Caki2 (cell line): ENCODE measurements at places on chromosomes 5 and 9.

- DNase-seq, result no peak
These were observed 1.2 kb downstream of the PDE8B start for GRCh38 chr5:77211691-77212047.

- DNase-seq, result no peak
These were observed 22.8 kb upstream of the IFNE start for GRCh38 chr9:21504894-21505293.

DNA sequence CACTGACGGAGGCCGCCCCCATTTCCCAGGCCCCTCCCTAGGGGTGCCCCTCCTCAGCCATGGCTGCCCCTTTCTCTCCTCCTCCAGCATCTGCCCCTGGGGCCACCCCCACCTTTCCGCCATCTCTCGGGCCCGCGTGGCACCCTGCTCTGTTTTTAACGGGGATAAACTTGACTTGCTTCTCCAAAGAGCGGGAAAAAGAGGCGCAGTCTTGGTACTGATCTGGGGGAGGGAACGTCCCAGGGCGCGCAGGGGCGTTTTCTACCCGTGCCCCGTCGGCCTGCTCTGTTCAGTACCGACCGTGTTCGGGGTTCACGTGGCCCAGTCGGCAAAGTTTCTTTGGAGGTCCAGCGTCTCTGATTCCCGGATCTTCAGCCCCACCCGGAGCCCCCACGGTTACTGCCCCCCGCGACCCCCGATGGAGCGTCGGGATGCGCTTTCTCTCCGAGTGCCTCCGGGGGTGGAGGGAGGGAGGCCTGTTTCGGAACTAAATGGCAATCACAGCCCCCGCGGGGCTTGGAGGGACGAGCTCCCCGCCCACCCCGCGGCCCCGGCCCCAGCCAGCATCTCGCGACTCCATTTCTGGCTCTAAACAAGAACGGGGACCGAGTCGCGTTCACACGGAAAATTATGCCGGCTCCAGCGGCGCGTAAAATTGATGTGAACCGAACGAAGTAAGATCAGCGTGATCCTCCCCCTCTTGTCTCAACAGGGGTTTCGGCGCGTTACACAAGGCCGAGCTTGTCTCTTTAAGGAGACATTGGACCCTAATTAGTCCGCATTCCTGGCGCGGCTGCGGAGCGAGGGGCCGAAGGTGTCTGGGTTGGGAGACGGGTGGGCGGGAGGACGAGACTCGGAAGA is 1.1 kb upstream of the TLE4 start:
- DNase-seq, result no peak

- DNase-seq, result no peak
These were observed 131.5 kb downstream of the ATPSCKMT start for GRCh38 chr5:10118150-10118549.

GRCh38 chr5:5473226-5473625 is 50.7 kb downstream of the ICE1 start:
- no peak for DNase-seq

- no peak for DNase-seq
These were observed 58.3 kb downstream of the PRELID2 start for GRCh38 chr5:145776886-145777285.

- no peak for DNase-seq
These were observed 38.0 kb upstream of the ADAM19 start for GRCh38 chr5:157613385-157614245.

DNA sequence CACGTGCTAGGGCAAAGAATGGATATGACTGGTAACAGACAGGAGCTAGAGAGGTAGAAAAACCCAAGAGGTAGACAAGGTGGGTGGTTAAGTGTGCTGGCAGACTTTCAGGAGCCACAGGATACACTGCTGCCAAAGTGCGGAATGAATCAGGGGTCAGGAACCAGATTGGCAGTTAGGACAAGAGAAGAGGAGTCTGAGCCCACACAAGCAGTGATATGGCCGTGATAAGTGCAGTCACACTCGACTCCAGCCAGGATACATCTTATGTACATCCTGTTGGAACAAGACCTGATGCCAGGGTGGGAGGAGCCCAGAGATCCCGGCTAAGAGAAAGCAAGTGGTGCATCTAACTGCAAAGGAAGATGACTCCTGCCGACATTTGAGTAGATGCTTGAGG is 10.0 kb downstream of the SLIT3 start:
- DNase-seq, result no peak

- no peak for DNase-seq
These were observed 148.0 kb upstream of the SEMA6A start for GRCh38 chr5:116722651-116723050.

DNA sequence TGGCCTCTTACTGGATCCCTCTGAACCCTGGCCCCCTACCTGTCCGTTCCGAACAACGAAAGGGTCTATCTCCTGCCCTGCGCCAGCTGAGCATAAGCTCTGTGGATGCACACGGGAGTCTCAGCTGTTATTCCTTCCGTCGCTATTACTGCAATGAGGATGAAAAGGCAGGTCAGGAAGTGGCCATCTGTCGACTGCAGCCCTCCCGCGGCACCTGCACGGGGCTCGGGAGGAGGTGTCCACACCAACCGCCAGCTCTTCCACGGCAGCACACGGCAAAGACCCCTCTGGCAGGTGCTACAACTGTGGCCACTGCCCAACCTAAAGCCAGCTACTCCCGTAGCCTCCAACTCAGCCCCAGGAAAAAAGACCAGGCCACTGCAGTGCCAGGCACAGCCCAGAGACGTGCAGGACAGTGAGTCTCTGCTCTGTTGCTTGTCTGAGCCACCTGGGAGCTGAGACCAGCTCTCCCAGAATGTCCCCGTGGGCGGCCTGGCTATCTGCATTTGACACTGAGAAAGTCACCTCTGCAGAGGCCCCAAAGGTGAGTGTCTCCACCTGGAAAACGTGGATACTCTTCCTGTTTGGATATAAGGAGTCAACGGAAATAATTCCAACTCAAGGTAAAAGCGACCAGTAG is 19.1 kb downstream of the CAMSAP1 start:
- DNase-seq, result no peak

GRCh38 chr9:34218446-34218845 is 39.6 kb downstream of the UBAP1 start:
- no peak for DNase-seq

DNA sequence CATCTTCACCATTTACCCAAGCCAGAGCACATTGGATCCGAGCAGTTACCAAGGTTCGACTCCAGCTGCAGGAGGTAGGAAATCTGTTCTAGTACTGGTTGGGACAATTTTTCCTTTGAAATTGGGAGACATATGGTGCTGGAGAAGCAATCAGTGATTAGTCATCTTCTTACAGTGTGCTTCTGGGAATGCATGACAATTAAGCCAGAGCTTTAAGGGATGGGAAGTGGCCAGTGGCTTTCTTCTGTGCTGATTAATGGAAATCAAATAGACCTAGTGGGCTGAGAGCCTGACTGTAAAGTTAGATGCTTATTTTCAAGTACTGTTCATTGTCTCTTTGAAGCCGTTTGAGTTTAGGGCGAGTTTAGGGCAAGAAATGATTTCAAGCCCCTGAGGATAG is 152.1 kb downstream of the UNC13B start:
- no peak for DNase-seq

DNA sequence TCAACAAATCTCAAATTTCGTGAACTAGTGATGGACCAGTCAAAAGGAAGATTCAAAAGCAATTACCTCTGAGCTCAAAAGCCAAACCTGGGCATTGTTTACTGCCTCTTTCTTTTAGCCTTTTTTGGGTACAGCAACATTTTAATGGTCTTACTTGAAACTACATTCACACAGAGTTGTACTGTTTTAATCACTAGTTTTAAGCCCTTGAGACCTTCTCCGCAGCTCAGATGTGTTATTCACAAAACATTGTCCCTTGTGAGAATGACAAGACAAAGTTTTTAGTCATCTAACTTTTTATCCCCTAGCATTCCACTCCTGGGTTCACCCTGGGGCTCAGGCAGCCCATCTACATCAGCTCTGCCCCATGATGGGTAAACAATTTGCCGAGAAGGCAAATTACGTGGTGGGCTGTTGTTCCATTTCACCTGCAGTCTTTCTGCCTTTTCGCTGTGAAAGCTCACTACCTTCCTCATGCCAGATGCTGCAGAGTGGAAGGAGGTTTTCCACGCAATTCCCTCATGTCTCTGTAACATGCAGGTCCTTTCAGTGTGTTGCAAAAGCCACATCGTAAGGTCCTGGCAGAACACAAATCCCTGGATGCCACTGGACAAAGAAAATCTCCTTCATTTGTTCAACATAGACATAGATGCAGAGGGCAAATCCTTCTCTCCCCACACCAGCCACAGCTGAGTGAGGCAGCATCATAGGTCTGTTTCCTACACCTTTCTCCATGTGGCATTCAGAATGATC is 175.7 kb downstream of the EBF1 start:
- DNase-seq, result no peak

- DNase-seq, result peak; percentile 79
These were observed 186.3 kb downstream of the AOPEP start for GRCh38 chr9:94912700-94913249.

DNA sequence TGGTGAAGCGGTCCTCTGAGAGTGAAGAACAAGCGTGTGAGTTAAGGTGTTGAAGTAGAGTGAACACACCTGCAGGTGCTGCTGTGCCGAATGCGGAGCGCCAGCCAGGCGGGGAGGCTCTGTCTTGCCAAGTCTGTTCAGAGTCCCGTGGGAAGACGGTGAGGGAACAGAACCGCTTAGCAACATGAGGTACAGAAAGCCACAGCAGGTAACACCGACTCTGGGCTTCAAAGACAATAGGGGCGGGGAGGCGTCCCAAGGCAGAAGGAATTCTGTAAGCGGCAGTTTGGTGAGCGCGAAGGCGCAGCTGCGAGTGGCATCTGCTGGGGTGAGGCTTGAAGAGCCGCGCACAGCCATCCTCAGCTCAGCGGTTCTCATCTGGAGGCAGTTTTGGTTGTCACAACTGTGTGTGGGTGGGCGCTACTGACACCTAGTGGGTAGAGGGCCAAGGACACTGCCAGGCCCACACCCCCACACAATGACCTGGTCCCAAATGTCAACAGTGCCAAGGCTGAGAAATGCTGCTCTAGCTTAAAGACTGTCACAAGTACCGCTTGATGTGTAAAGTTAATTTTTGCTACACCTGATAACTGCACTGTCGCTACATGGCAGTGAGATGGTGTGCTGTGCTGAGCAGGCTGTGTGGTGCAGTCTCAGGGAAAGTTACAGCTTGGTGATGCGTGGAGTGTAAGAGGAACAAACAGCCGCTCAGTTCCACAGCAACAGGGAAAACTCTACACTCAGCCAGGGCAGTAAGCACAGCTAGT is 67.4 kb upstream of the TBC1D9B start:
- DNase-seq, result peak; percentile 5

- peak; percentile 25 for DNase-seq
These were observed 483.7 kb downstream of the RAB3C start for GRCh38 chr5:59066367-59067163.

DNA sequence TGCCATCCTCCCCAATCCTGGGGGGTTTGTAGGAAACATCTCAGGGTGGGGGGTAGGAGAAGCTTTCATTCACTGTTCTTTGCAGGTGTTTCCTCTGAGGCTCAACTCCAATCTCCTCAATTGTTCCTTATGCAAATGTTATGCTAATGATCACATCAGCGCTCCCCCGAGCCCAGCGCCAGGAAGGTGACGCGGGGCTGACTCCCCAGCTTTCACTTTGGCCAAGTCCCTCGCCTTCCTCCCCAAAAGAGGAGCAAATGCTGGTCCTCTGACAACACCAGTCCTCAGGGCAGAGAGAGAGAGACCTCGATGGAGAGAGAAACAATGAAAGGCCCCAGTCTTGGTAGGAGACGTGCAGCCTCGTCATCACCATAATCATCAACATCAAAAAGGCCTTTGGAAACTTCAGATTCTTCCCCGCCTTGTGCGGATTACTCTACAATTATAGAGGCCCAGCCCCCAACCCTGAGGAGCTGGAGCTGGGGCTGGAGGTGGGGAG is 39.1 kb downstream of the PCDH1 start:
- no peak for DNase-seq
